ENCODE measurements at places on chromosomes 6 and 20.
A peak's percentile ranks its signal among the peaks of the same experiment; 100 is the strongest.

- DNase-seq = peak; percentile 73
These were observed 302.1 kb downstream of the ZNF217 start for GRCh38 chr20:53291548-53291947.

GRCh38 chr6:36805096-36805797 lies 34.0 kb downstream of the CPNE5 start:
- DNase-seq = no peak

- DNase-seq = no peak
These were observed 108.7 kb downstream of the GPX5 start for GRCh38 chr6:28634411-28634760.

DNA sequence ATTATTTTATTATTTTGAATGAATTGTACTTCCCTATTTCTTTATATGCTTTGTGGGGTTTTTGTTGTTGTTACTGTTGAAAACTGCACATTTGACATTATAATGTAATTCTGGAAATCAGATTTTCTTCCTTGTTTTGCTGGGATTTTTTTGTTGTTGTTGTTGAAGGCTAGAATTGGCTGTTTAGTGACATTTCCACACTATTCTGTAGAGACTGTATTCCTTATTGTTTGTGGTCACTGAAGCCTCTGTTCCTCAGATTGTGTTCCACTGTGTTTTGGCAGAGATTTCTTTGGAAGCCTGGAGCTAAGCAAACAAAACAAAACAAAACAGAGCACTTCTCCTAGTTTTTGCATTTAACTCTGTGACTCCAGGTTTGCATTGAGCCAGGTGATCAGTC lies 52.9 kb downstream of the CDYL start:
- no peak for DNase-seq

DNA sequence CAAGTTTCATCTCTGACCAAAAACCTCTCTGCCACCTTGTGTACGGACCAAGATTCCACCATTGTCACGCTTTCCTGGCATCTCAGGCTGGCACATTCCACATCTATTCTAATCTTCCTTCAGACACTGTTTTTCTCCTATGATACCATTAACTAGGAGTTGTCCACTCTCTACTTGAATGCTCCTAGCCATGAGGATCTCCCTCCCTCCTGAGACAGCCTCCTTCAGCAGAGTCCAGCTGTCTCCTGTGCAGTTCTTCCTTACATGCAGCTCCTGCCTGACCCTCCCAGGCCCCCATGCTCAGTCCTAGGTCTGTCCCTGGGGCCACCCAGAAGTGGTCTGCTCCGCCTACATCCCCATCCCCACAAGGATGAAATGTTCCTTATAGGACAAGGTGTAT lies 90.9 kb downstream of the CHMP4B start:
- DNase-seq = no peak

- DNase-seq = no peak
These were observed 49.5 kb downstream of the TFAP2D start for GRCh38 chr6:50762798-50763197.

All from H1 (cell line).